Cerebellar nuclear complex (tissue), 1 donor: ENCODE measurements at places on chromosomes 5 and 9.

GRCh38 chr5:148374690-148375360 lies 8.9 kb upstream of the FBXO38 start:
- DNase-seq: no peak

- no peak for DNase-seq
These were observed 111.5 kb upstream of the RAPGEF1 start for GRCh38 chr9:131851414-131851813.

DNA sequence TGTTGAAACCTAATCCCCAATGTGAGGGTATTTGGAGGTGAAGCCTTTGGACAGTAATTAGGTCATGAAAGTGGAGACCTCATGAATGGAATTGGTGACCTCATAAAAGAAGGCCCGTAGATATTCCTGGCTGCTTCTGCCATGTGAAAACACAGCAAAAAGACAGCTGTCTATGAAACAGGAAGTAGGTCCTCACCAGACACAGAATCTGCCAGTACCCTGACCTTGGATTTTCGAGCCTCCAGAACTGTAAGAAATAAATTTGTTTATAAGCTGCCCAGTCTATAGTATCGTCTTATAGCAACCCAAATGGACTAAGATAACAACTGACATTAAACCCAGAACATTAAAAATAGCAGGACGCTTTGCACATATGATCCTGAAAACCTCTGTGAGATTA lies 371.1 kb downstream of the SPOCK1 start:
- DNase-seq: no peak

DNA sequence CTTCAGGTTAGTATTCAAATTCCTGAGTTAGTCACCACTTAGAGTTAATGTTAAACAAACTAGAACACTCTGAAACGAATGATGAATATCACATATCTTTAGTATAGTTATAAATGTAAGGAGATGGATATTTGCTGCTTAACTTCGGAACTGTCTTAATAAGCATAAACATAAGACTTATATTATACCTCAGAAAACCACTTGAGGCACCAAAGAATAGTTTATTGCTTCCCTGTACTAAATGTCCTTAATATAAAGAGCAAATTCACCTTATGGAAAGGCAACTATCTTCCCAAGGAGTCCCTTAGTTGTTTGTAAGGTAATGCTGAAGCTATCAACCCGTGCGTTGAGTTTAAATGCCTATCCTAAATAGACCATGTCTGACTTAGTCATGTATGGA lies 300.0 kb upstream of the ADAMTSL1 start:
- DNase-seq: no peak

GRCh38 chr5:35971186-35971877 lies 19.9 kb downstream of the UGT3A1 start:
- DNase-seq: no peak

- no peak for DNase-seq
These were observed 163.5 kb upstream of the MSX2 start for GRCh38 chr5:174560861-174561260.

- no peak for DNase-seq
These were observed 1262.2 kb downstream of the EFNA5 start for GRCh38 chr5:106408570-106408969.

DNA sequence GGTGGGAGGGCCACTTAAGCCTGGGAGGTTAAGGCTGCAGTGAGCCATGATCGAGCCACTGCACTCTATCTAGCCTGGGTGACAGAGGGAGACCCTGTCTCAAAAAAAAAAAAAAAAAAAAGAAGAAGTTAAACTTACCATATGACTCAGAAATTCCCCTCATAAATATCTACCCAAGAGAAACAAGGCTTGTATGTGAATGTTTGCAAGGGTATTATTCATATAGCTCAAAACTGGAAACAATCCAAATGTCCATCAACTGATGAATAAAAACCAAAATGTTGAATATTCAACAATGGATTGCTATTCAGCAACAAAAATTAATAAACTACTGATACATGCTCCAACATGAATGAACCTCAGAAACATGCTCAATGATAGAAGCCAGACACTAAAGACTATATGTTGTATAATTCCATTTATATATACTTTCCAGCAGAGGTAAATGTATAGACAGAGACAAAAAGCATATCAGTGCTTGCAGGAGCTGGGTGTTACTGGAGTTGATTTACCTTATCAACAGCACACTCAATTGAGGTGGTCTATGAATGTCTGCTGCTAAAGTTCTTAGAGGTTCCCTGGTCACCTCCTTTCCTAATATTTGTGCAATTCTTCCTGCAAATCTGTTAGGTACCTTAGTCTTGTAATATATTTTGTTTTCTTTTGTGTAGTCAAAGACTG lies 5.3 kb upstream of the SREK1 start:
- no peak for DNase-seq

- no peak for DNase-seq
These were observed 100.7 kb downstream of the SUSD1 start for GRCh38 chr9:112074250-112075008.

- DNase-seq: no peak
These were observed 600.2 kb upstream of the CCNG1 start for GRCh38 chr5:162837155-162837554.

- no peak for DNase-seq
These were observed 177.3 kb downstream of the CD180 start for GRCh38 chr5:67019065-67019845.

GRCh38 chr9:105416840-105417239 lies 31.0 kb upstream of the FSD1L start:
- DNase-seq: no peak

DNA sequence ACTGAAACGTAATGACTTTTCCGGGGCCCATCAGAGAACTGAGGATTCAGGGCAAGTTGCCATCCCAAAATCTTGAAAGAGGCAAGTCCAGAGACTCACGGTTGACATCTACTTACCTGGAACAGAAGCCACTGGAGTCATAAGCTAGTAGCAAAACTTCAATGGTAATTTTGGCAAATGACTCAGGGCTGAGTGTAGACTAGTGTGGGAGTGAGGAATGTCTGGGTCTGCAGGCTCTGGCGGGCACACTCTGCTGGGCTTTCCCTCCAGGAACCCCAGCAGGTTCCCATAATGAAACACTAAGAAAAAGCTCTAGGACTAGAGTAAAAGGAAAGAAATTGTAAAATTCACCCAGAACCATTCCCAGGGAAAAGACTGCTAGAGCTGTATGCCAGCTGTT lies 122.9 kb upstream of the NFIL3 start:
- no peak for DNase-seq

- no peak for DNase-seq
These were observed 3.2 kb downstream of the THG1L start for GRCh38 chr5:157734436-157734835.

DNA sequence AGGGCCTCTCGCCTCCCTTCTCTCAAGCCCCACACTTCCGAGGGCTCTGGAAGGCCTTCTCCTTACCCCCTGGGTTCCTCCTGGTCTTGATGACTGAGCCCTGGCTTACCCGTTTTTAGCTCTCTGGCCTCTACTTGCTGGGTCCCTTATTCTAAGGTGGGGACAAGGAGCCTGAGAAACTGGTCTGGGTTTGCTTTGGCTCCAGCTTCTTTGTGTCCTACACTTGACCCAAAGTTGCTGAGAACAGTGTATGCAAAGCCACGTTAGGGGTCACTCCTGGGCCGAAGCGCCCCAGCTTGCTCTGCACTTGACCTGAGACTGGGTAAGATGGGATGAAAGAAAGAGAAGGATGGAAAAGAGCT lies 788 bp downstream of the ZNF346 start:
- no peak for DNase-seq

DNA sequence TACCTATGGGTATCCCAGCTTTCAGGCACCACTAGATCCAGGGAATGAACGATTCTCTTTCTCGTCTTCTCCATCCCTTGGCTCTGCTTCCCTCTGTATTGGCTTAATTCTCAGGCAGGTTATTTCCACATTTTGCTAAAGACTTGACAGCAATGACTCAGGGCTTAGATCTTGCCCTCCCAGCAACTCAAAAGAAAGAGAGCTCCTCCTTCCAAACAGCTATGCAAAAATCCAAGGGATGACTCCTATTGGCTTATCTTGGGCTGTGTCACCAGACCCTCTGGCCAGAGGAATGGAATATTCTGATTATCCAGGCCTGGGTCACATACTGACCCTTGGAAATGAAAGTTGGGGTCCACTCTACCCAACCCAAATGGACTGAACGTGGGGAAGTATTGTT lies 270.2 kb downstream of the NTRK2 start:
- DNase-seq: no peak

DNA sequence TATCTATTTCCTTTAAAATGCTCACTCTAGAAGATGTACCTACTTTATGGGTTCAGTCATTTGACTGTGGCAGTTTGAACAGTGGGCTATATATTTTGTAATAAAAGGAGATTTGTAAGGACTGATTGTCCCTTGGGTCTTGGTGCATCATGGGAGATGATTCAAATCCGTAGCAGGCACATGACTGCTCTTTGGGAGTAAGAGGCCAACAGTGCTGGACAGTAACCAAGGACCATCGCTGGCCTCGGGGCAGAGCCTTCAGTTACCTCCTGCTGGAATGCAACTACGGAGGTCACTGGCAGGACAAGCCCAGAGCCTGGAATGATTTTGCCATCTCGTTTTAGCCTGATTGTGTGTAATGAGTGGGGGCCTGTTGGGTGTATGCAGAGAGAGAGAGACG lies 7.0 kb upstream of the MAMDC2 start:
- no peak for DNase-seq

DNA sequence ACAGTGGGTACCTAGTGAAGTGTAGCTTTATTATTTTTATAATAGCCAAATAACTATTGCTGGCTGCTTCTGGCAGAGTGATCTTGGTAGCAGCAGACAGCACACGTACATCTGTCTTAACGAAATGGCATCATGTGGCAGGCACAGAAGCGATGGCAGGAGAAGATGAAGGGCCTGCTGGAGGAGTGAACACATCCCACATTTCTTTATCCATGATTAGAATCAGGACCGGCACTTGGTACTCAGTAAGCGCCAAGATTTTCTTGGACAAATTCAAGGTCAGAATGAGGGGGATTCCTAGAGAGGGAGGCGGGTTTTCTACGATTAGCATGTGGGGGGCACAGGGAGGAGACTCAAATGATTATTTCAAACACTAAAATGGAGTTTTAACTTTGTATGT lies 23.0 kb upstream of the ZNF366 start:
- DNase-seq: no peak

DNA sequence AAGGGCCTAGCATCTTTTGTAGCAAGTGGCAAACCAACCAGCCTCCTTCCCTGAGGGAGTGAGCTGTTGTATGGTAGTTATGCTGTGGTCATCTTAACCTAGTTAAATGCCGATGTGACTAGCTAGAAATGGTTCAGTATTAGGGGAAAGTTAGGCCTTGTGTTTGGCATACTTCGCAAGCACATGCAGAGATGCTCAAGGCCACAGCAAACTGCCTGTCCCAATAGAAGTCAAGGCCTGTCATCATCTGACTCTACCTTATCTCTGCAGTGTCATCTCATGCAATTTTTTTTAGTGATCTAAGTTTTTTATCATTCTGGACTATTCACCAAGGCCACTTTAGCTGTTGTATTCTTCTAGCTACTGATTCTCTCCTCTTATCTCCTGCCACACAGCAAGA lies 5.2 kb upstream of the EXOSC3 start:
- no peak for DNase-seq

DNA sequence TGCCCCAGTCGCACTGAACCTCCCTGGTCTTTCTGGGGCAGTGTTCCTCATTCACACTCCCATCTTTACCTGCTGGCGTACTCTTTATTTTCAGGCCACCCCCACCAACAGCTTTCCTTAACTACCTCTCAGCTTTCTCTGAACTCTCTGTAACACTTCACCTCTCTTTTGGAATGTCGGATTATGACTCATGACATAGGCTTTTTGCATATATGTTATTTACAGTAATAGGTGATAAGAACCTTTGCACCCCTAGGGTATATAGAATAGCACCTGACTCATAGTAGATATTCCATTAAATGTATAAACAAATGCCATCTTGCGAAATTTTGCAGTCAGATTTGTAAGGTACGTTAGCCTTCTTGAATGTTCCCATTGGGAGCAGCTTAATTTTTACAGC lies 52.9 kb upstream of the MIER3 start:
- DNase-seq: no peak

DNA sequence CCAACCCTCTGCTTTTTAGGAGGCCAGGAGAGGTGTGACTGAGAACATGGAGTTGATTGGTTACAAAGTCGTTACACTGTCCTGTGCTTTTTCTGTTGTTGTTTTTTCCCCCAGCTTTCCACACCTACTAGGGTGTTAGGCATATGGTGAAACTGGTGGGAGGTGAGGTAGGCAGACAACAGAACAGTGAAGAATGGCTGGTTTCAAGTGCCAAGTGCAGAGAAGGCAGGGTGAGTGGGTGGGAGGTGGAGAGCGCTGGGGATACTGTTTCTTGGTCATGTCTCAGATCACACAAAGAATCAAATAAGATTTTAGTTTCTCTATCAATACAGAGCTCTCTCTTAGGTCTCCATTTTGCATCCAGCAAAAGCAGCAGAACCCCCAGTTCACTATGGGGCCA lies 2.2 kb upstream of the SPTAN1 start:
- DNase-seq: no peak

DNA sequence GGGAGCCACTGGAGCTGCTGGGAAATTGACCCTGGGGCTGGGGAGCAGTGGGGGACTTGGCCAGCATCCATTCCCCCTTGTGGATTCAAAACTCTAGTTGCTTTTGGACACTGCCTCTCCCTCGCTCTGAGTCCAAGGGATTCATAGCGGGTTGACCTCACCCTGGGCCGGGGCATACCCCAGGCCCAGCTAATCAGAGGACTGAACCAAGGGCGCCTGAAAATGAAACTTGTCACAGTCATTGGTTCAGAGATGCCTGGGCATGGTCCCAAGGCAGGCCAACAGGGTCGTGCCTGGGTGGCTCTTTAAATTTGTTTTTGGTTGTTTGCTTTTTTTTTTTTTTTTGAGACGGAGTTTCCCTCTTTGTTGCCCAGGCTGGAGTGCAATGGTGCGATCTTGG lies 22.6 kb downstream of the STK10 start:
- DNase-seq: no peak

DNA sequence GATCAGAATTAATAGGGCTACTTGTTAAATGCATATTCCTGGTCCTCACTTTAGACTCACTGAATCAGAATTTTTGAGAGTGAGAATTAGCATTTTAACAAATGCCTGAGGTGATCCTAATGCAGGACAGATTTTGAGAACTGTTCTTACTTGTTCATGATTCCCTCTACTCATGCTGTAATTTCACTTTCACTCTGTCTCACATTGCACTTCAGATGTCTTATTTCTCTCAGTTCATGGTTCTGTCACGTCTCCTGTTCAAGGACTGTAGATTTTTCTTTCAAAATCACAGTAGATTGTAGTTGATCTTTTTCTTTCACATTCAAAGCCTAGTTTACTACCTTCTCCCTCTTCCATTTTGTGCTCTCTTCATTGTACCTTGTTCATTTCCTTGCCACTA lies 54.3 kb downstream of the ADGRV1 start:
- no peak for DNase-seq

DNA sequence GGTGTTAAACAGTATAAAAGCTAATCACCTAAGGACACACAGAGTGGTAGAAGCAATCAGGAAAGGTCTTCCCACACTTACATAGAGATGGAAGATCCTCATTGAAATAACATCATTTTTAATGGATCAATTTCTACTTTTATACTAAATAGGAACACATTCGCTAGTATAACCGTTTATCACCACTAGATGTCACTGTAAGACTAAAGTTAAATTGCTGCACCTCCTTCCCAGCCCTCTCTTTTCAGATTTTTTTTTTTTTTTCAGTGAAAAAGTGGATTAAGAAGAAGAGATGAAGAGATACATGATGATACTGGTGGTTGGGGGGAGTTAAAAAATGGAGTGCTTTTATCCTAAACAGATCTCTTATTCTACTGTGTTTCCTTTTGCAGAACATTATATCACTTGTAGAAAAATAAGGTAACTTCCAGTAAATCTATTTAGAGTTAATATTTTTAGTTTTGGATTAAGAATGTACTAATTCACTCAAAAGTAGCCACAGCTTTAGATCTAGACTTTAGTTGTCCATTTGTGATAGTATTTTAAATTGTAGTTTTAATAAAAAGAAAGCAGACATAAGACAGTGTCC lies 116.9 kb upstream of the ARRDC3 start:
- no peak for DNase-seq
